ENCODE measurements at places on chromosomes 7 and 10. TPM values are rescaled to one million over a fixed set of nuclear protein-coding genes. Genes with fewer than 3 reads are reported as not detected.

- DNase-seq, result no peak
Observed at GRCh38 chr7:129989466-129989865, 36.7 kb upstream of the UBE2H start.

DNA sequence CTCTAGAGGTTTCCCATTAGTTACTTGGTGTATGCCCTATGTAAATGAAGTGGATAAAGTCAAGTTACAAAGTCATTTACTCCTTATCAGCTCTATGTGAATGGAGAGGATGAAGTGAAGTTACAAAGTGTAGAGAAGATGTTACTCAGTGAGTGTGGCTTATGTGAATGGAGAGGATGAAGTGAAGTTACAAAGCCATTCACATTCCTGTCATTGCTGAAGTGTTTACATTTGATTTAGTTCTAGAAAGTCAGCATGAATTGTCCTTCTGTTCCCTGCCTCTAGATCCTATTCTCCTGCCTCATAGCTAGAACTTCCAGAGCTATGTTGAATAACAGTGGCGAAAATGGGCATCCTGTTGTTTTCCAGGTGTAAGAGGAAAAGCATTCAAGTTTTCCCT, 880.1 kb downstream of the DNAJB9 start:
- DNase-seq, result no peak

DNA sequence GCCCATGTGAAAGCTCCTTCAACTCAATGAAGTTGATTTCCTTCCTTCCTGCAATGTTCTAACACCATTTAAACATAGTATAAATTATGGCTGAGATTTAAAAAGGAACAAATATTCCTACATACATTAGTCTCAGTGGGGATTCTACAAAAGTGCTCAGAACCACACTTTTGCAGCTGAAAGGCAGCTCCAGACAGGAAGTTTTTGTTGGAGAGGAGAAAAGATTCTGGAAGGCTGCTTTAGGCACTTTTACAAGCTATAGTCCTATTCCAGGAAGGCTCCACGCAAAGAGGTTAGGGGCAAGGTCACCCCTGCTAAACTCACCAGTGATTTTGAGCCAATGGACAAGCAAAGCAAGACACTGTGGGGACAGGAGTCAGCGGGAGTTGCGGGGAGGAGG, 179.2 kb upstream of the CDCA7L start:
- no peak for DNase-seq

- DNase-seq, result no peak
Observed at GRCh38 chr10:43686414-43686813, 37.7 kb upstream of the ZNF32 start.

DNA sequence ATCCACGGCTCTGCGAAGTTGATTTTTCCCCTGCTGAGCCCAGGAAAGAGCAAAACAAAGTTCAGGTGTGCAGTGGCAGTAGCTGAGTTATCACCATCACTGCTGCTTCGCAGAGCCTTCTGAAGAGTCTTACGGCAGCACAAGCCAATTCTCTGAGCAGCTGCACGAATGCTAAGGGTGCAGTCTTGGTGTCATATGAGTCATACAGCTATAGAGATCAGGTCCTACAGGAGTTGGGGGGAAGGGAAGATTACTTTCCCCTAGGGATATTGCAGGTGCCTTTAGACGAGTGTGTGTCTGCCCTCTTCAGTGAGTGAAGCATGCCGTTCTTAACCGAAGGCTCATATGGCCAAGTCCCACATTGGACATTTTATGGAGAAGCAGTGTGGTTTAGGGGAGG, 227.8 kb downstream of the CELF2 start:
- no peak for DNase-seq

GRCh38 chr7:30224511-30225062, 59.8 kb upstream of the ZNRF2 start:
- DNase-seq, result no peak

GRCh38 chr10:44069573-44069972, 315.3 kb downstream of the CXCL12 start:
- DNase-seq, result no peak

PYROXD2 gene
- 5.4 TPM for total RNA-seq

SPDYE5 gene
- not detected for total RNA-seq

TLL2 gene
- total RNA-seq, result not detected

- DNase-seq, result no peak
Observed at GRCh38 chr7:302054-302992, 12.4 kb downstream of the FOXL3 start.

TDRD1 gene
- 0.05 TPM for total RNA-seq

DNA sequence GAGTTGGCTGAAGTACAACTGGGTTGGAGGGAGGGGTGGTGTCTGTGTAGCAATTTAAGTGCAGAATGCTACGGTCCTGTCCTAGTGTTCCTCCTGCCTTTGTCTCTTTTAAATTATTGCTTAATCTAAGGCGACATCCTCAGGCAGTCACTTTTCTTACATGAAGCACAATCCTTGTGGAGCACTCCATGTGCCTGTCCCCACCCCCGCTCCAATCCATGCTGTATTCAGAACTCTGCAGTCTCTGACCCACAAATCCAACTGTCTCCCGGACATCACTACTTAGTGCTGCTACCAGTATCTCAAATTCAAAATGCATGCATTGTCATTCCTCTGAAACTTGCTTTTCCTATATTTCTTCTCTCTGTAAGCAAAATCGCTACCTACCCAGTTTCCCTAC, 91.4 kb upstream of the FAM133B start:
- no peak for DNase-seq

- no peak for DNase-seq
Observed at GRCh38 chr7:31059551-31059950, 7.4 kb downstream of the ADCYAP1R1 start.

DNA sequence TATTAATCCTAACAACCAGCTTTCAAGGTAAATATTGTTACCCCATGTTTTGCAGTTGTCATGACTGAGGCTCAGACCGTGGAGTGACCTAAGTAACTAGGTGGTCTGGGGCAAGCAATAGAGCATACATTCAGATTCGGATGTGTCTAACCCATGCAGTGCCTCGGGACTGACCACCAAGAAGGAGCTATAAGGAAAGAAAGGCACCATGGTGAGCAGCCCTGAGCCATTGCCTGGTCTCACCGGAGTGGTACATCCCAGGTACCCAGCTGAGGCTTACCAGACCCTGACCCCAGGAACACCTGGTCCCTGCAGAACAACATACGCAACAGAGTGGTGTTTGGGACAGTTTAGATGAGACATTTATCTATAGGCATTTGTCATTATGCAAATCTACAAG, 175.5 kb upstream of the ZMIZ1 start:
- DNase-seq, result no peak

PON1 gene
- total RNA-seq, result 465 TPM

DNA sequence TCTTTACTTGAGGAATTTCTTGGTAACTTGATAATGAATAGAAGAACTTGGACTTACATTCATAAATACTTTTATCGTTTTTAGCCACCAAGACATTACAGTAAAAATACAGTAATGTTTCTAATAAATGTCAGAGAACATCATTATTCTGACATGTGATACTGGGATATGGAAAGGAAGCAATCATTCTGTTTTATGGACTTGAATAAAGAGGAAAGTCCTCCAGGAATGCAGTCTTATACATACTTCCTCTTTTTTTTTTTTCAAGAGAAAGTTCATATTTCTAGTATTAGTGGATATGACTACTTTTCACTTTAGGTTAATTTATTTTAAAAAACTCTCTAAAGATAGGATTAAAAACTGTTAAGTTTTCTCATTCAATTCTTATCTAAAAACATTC, 220.0 kb upstream of the SEMA3C start:
- DNase-seq, result no peak

CACUL1 gene
- total RNA-seq, result 16.1 TPM

DNA sequence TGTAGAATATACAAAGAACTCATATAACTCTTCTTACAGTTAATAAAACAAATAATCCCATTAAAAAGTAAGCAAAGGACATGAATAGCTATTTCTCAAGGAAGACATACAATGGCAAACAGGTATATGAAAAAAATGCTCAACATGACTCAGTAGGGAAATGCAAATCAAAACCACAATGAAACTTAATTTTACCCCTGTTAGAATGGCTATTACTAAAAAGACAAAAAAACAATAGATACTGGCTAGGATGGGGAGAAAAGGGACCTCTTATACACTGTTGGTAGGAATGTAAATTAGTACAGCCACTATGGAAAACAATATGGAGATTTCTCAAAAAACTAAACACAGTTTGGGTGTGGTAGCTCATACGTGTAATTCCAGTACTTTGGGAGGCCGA, 37.8 kb downstream of the HERPUD2 start:
- DNase-seq, result no peak

DNA sequence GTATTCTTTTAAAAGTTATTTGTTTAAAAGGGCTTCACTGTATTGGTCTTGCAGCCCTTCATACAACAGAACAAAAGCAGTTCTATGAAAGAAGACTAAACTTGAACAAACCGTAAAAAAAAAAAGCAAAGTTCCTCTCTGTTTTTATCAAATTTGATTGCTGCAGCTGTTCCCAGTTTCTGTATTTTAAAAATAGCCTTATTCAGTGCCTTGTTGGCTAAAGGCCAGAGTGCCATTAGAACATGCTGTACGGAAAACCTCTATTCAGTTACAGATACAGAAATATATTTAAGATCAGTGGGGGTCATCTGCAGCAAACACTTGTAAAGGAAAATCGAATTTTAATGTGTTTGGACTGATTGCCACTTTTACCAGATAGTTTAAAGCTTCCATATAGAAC, 207.8 kb upstream of the ETV1 start:
- no peak for DNase-seq

DNA sequence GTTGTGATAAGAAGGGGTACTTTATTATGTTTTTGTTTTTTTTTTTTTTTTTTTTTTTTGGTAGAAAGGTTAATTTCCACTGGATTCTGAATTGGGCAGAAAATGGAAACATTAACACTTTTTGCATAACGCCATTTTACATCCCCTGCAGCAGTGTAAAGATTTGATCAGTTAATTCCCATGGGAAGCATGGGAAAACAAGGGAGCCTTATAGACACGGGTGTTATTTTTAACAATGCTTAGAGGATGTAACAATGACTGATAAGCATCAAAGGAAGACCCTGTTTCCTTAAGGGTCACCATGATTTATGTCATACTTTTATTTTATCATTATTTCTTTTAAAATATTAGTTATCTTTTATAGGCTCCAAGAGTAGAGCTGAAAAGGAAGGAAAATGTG, 140.2 kb downstream of the CDK14 start:
- no peak for DNase-seq

DNA sequence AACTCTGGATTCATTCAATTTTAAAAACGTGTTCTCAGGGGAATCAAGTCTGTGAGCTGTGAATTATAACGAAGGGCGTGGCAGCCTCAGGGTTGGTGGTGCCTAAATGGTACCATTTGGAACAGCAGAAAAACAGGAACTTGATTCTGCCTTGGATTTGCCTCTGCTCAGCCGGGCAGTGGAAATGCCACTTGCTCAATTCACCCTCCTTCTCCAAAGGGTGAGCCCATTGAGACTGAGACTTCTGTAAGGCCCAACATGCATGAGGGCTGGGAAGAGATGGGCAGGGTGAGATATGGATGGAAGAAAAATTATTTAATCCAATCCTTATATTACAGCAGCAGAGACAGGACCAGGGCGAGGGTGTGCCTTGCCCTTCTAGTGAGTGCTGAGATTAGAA, 107.1 kb upstream of the HABP2 start:
- DNase-seq, result no peak

MGAM2 gene
- total RNA-seq, result 0.05 TPM

DNA sequence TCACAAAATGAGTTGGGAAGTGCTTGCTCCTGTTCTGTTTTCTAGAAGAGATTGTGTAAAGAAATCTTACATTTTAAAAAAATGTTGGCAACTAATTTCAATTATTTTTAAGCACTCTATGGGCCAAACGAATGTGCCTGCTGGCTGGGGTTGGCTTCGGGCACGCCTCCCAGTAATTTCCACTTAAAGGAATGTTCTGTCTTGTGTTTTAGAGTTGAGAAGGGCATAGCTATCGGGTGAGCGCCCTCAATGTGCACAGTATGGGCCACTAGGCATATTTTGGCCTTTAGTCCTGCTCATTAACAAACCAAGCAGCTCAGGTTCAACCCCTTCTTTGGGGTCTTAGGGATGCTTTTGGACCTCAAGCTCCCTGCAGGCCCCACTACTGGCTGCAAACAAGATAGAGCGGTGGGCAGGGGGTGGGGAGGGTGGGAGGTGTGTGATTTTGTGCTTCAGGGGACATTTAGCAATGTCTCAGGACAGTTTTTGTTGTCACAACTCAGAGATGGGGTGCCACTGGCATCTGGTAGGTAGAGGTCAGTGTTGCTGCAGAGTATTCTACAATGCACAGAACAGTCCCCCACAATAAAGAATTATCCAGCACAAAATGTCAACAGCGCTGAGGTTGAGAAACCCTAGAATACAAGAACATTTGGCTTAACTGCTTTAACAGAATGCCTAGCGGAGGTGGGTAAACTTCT, 40.7 kb downstream of the TACC2 start:
- DNase-seq, result no peak

TRIM73 gene
- 4.2 TPM for total RNA-seq

GRCh38 chr10:105075031-105075430, 433.9 kb downstream of the SORCS3 start:
- DNase-seq, result no peak

DNA sequence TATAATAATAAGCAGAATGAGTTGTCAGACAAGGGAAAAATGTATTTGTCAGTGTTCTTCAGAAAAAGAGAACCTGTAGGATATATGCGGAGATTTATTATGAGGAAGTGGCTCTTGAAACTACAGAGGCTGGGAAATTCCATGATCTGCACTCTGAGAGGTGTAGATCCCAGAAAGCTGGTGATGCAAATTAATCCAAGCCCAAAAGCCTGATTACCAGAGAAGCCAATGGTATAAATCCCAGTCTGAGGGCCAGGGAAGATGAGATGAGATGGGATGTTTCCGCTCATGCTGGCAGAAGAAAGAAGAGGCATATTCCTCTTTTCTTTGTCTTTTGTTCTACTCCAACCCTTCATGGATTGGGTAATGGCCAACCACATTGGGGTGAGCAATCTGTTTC, 732.8 kb upstream of the IGFBP3 start:
- no peak for DNase-seq
